ENCODE measurements at places on chromosomes 6 and 20.
A peak's percentile ranks its signal among the peaks of the same experiment; 100 is the strongest.

DNA sequence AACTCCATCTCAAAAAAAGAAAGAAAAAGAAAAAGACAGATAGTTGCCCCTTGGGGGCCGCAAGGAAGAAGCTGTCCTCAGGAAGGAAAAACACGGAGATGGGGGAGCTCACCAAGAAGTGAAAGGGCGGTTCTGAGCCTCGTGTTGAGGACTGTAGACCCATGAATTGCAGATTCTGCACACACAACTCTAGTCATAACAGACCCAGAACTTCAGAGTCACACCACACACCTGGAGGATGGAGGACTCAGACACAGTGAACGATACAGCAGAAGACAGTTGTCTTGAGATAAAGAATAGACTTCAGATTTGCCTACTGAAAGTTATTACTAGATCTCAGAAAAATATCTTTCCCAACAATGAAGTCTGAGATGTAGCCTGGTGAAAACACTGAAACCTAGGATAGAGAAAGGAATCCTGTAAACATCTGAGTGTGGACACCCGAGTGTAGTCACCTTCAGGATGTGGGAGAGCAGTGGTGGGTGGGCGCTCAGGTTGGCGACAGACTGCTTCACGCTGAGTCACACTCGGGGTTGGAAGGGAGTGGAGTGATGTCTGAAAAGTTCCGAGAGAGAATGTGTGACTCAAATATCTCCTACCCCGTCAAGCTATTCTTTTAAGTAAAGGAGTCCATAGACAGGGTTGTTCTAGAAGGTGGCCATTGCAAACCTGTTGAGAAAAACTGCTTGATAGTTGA, 88.1 kb downstream of the MAP3K4 start:
- DNase-seq: peak; percentile 4

DNA sequence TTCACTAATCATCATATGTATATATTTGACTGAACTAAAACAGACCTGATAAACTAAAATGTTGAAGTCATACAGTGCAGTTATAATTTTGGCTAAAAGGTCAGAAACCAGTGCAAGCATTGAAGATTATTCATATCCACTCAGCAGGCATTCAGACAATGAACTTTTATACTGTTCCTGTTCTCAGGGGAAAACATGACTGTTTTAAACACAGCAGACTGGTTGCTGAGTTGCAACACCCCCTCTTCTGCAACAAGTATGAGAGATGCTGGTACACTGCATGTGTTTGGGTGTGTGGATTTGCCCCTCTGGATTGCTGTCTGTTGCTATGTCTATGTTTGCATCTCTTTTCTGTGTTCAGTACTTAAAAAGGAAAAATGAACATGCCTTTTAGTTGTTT, 206.8 kb downstream of the EYA4 start:
- peak; percentile 76 for DNase-seq

GRCh38 chr6:135506270-135506997, 8.9 kb upstream of the AHI1 start:
- peak; percentile 49 for DNase-seq

- DNase-seq: no peak
These were observed 696.7 kb downstream of the C6orf118 start for GRCh38 chr6:164612751-164613150.

- peak; percentile 93 for DNase-seq
These were observed 74.7 kb downstream of the MRPL14 start for GRCh38 chr6:44052419-44053023.

- DNase-seq: no peak
These were observed 2.0 kb upstream of the ZNFX1 start for GRCh38 chr20:49279677-49280462.

- no peak for DNase-seq
These were observed 57.8 kb upstream of the C20orf144 start for GRCh38 chr20:33604084-33604990.

- DNase-seq: no peak
These were observed 118.8 kb downstream of the BMP5 start for GRCh38 chr6:55756531-55757031.

GRCh38 chr20:62120990-62121775, 1.1 kb upstream of the LSM14B start:
- DNase-seq: peak; percentile 63

GRCh38 chr20:52965380-52965779, 6.8 kb upstream of the TSHZ2 start:
- DNase-seq: no peak

GRCh38 chr6:4909063-4909706, 94.7 kb downstream of the RPP40 start:
- no peak for DNase-seq

GRCh38 chr20:64109831-64110391, 2.5 kb upstream of the NPBWR2 start:
- no peak for DNase-seq

- DNase-seq: peak; percentile 57
These were observed 4.7 kb downstream of the GMPR start for GRCh38 chr6:16243055-16243454.

DNA sequence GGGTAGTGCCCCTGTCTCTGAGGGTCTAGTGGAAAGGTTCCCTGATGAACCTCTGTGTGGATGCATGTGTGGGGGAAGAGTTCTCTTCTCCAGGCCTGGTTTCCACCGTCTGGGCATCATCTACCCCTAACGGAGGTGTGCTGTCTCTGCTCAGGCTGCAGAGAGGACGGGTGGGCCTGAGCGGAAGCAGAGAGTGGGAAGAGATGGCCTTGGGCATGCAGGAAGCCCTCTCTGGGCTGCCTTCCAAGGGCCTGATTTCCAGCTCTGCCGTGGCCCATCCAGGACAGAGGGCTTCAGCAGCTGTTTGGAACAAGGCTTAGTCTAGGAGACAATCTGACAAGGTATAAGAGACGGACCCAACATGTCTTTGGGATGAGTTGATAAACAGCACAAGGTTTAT, 220.1 kb upstream of the DTNBP1 start:
- DNase-seq: no peak
